EH (cell line): ENCODE measurements at places on chromosomes 11 and 22.

DNA sequence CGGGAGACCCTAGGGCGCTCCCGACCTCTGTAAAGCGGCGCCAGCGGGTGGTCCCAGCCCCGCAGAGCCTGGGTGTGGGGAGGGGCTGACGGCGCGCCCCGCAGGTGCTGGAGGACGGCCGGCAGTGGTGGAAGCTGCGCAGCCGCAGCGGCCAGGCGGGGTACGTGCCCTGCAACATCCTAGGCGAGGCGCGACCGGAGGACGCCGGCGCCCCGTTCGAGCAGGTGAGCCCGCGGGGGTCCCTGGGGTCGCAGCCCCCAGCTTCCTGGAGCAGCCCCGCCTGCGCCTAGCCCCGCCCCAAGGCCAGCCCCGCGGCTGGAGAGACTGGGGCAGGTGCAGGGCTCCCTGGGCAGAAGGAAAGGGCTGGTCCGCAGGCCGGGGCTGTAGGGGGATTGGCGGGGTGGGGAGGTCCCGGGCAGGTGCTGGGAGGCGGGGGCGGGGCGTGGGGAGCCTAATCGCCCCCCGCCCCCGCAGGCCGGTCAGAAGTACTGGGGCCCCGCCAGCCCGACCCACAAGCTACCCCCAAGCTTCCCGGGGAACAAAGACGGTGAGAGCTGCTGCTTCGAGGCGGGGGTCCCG is 19.7 kb downstream of the EPS8L2 start:
- no peak for DNase-seq

DNA sequence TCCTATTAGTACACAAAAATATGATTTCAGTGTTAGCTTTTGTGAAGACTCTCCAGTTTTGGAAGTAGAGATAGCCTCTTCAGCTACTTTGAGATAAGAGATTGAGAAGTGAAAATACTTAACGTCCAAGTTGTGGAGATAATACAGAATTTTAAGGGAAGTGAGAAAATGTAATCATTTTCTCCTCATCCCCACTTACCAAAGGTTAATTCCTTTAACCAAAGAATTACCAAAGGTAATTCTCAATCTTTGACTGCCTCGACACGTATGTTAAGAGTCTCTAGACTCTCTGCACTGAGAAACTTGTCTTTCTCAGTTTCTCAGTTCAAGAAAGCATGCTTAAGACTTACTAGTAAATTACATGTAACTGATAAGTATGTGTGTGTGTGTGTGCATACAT is 15.3 kb downstream of the C11orf54 start:
- DNase-seq = no peak

GRCh38 chr11:122765487-122766131 is 72.7 kb upstream of the CRTAM start:
- no peak for DNase-seq

GRCh38 chr11:19955660-19956059 is 204.6 kb downstream of the DBX1 start:
- no peak for DNase-seq

DNA sequence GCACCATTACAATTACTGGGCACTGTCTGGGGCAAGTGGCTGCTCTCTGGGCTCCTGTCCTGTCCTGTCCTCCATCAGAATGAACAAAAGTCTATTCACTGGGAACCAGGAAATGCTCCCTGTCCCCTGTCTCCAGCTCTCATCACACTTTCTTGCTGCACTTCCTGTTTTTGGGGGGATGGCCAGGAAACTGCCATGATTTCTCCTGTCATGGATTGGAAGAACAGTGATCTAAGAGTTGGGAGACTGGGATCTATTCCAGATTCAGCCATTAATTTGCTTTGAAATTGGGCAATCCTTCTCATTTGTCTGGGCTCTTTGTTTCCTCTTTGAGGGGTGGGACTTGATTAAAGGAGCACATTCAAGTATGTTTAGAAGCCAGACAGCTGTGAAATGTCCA is 61.4 kb upstream of the KIRREL3 start:
- DNase-seq = peak; percentile 5
